ENCODE measurements at places on chromosomes 11 and 22.

DNA sequence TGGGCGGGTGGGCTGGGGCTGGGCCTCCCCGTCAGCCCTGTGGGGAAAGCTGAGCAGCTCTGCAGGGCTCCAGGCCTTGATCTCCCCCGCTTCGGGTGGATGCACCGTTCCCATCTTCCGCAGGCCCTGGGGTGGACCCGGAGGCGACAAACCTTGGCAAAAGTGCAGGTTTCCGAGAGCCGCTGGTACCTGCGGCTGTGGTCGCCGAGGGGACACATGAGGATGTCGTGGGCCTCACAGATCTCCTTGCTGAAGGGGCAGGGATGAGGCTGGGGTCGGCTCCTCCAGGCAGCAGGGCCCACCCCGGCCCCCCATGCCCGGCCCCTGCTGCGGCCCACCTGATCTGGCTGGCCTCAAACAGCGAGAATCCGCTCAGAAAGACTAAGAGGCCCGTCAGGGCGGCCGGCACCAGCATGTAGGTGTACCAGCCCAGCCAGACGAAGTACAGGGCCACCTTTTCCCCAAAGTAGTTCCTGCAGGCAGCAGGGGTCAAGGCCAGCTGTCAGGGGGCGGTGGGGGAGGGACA is 11.8 kb downstream of the ANO9 start:
- DNase-seq, result no peak

DNA sequence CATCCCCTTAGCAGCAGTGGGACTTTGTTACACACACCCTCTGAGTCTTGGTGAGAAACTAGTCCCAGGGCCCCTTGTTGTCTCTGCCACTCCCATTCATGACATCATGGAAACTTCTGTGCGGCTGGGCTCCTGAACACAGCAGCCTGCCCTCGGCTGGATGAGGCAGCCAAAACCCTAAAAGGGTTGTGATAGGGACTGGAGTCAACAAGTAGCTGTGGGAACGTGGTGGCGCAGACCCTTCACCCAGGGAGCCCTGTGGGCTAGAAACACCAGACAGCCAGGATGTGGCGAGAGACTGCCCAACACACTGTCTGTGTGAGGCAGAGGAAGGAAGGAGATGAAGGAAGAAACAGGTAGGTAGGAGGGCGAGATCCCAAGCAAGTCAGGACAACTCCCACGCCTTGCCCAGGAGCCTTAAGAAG is 3.9 kb downstream of the CD3D start:
- peak; percentile 61 for DNase-seq

GRCh38 chr11:111976119-111976766 is 39.1 kb downstream of the DIXDC1 start:
- DNase-seq, result no peak

- peak; percentile 67 for DNase-seq
Observed at GRCh38 chr11:126716456-126717083, 284.0 kb downstream of the KIRREL3 start.

DNA sequence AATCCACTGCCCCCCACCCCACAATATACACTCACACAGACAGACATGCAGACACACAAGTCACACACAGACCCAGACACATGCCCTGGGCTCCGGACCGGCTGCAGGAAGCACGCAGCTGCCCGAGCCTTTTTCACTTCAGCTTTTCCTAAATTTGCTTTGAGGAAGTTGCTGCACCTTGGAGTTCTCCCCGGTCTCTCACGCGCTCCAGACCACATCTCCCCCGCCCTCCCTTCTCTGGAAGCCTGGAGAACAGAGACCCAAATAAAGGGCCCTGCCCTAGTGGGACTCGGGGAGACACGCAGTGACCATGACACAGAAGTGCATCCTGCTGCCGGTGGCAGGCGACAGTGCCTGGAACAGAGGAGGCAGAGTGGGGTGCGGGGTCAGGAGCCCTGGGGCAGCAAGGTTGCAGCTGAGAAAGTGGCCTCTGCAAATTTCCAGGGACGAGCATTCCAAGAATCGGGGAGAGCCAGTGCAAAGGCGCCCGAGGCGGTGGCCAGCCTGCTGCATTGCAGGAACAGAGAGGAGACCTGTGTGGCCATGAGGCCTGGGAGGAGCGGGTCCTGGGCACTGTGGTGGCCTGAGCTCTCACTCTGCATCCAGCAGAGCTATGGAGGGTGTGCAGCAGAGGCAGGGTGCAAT is 19.1 kb downstream of the RPL3 start:
- peak; percentile 49 for DNase-seq

DNA sequence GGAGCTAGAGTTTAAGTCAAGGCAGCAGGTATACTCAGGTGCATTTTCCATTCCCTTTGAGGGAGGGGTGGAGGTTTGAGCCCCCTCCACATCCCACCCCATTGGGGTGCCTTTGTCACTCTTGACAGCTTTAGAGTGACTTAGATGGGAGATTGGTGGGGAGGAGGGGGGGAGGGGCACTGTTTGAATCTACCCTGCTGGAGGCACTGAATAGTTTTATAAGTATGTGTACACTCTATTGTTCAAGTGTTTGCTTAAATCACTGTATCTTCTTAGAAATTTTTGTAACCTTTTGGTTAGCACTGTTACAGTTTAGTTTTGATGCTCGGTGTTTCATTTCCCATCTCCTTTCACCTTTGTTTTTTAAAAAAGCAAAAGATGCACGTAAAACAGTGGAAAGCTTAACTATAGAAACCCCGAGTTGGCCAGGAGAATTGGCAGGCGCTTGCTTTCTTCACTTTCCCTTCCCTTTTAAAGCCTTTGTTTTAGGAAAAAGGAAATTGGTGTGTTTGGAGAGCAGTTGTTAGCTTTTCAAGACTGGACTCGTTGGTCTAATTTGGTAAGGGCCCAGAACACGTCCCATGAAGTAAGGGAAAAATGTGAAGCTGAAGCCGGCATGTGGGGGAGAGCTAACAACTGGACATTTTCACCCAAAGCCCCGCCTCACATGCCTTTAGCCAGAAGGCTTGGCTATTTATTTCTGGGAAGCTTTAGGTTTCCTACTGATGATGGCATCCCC is 42.8 kb downstream of the TNRC6B start:
- DNase-seq, result no peak

DNA sequence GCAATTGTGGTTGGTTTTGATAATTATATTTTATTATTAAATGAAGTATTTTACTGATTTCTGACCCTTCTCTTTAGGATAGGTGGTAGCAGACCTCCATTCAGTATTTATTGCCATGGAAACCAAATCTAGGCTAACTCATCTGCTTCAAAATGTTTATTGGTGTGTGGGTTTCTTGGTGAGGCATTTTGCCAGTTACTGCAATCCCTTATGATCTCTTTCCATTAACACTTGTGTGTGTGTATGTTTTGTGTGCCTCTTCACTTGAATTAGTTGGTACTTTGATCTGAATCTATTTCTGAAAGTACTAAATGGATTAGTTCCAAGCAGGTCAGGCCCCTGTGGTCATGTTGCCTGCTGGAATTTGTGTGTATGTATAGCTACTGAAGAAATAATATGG is 184.4 kb upstream of the C11orf87 start:
- no peak for DNase-seq

GRCh38 chr22:50141462-50141861 is 29.1 kb upstream of the PANX2 start:
- no peak for DNase-seq

- peak; percentile 21 for DNase-seq
Observed at GRCh38 chr11:22670830-22671229, 4.4 kb downstream of the GAS2 start.

DNA sequence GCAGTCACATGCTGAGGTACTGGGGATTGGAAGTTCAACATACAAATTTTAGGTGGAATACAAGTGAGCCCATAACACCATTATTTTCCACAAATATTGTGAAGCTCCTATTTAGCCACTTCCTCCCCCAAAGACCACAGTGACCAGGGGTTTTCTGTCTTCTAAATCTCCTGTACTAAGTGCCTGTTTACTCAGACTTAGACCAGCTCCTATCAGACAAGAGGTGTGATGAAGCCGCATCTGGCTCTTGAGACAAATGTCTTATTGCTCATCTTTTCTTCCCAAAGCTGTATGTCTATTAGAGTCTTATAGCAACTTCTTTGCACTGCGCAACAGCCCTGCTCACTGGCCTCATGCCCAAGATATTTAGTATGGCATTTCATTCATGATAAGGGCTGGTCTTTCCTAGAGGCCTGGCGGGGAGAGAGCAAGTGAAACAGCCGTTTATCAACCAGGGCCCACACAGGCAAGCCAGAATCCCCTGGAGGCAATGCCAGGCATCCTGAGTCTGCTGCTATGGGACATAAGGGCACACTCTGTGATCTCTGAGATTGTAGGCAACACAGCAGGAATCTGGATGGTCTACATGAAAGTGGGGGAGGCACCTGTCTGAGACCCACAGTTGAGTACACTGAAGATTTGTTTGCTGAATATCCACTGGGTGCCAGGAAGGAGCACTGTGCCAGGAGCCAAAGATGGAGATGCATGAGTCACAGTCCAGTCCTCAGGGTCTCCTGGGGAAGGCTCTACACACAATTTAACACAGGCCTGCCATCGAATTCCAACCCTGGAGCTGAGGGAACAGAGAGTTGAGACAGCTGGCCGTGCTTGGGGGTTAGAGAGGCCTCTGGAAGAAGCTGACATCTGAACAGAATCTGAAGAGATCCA is 78.5 kb upstream of the NCAM1 start:
- DNase-seq, result no peak

- no peak for DNase-seq
Observed at GRCh38 chr22:40211476-40212054, 33.8 kb downstream of the TNRC6B start.

GRCh38 chr11:124479561-124479960 is 34.1 kb upstream of the OR8B8 start:
- no peak for DNase-seq

DNA sequence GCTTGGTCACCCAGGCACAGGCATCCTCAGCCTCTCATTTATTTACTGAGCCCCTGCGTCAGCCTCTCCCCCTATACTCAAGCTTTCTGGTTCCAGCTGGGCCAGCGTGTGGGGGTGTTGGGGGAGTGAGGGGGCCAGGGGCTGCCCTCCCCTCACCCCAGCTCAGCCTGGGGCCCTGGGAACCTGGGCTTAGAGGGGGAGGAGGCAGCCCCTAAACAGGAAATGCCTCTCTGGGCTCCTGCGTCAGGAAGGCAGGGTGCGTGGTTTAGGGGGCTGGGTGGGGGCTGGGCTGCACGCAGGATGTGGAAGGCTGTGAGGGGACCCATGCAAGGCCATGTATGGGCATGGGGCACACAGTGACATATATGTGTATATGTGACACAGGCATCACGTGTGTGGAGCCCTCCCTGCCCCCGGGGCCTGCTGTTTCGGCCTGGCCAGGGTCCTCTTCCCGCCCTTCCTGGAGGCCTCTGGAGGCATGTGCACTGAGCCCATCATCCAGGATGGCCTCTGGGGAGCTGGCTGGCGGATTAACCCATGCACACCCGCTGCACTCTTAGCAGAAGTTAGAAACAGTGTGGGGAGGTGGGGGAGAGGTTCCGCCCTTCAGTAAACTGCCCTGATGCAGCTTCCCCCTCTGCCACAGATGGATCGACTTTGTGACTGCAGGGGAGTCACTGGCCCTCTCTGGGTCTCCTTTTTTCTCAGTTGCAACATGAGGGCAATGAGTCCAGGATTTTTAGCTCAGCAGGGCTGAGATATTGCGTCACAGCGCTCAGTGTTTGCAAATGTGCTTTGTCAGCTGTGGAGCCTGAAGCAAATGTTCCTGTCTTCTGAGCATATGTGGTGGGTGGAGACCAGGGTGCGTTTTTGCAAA is 1.1 kb upstream of the CD248 start:
- peak; percentile 39 for DNase-seq

- no peak for DNase-seq
Observed at GRCh38 chr11:12069066-12069676, 41.2 kb upstream of the MICAL2 start.

- no peak for DNase-seq
Observed at GRCh38 chr11:69111624-69112542, 43.9 kb upstream of the SMIM38 start.

- DNase-seq, result no peak
Observed at GRCh38 chr22:36971341-36972125, 47.7 kb downstream of the TST start.

- DNase-seq, result no peak
Observed at GRCh38 chr22:48258064-48258701, 1495.7 kb downstream of the TBC1D22A start.

DNA sequence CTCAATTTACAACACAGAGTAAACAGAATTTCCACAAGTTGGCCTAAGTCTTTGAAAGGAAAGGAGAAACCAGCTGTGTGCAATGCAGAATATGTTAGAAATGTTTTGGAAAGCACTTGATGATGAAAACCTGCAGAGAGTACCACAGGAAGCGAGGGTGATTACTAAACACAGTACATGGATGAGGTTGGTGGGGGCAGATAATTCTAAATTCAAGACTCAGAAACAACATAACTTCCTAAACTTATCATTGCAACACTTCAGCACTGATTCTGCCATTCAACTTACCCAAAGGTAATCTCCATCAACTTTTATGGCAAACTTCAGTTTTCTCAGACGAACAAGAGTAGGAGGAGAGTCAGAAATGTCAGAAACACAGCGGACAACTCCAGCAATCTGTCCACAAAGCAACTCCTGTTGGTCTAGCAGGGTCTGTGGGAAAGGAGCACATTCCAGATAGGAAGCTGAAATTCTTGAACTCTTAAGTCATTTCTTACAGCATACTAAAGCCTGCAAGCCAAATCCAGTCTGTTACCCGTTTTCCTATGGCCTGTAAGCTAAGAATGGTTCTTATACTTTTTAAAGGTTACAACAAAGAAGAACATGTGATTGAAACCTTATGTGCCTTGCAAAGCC is 6.8 kb downstream of the HPS4 start:
- no peak for DNase-seq

DNA sequence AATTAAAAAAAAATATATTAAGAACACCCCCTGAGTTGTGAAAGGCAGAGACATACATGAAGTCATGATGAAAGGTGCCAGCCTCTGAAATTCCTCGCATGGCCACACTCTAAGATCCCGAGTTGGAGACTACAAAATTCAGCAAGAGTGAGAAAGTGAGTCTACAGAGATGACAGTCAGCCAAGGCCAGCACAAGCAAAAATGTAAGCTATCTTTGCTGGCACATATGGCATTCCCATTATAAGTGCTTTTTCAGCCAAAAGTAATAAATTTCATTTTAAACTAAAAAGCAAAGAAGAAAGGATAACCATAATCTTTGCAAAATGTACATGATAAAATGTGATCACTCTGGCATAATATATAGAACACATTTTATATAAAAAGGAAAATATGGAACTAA is 40.6 kb downstream of the FANCF start:
- no peak for DNase-seq

- no peak for DNase-seq
Observed at GRCh38 chr11:133830931-133831907, 14.1 kb downstream of the SPATA19 start.

DNA sequence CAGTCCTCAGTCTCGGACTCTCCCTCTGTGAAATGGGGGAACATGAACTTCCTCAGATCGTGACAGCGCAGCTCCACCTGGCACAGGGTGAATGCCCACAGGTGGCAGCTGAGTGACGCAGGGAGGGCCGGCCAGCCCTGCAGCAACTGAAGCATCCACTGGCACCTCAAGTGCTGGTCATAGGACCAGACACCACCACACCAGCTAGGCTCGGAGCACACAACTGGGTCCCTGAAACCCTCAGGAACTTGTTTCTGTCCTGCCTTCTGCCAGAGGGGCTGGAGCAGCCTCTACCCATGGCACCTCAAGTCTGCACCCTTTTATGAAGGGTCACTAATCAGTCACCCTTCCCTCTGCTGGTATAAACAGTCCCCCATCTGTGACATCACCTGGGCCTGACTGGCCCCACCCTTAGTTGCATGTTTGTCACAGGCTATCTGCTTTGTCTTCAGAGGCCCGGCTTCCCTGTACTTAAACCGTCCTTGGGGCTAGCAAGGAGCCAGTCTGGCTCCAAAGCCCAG is 7.4 kb upstream of the CDC42BPG start:
- peak; percentile 76 for DNase-seq

GRCh38 chr22:47540011-47540410 is 777.6 kb downstream of the TBC1D22A start:
- no peak for DNase-seq

GRCh38 chr22:17726928-17727897 is 47.1 kb downstream of the BID start:
- no peak for DNase-seq

Measured in GM12865 (cell line).